ENCODE measurements at places on chromosomes 4 and X. TPM values are rescaled to one million over a fixed set of nuclear protein-coding genes. Genes with fewer than 3 reads are reported as not detected.

Gene FHIP1A
- 24.3 TPM for total RNA-seq

Gene P2RY10
- not detected for total RNA-seq

Gene MAGED4
- total RNA-seq: 0.30 TPM

Gene F11
- not detected for total RNA-seq

Gene ODAM
- total RNA-seq: not detected

Gene RIPPLY1
- total RNA-seq: not detected

Gene PHKA1
- total RNA-seq: 15.2 TPM

Gene SLC38A5
- 1.0 TPM for total RNA-seq

Gene PRR32
- total RNA-seq: not detected

Gene MTM1
- 9.2 TPM for total RNA-seq

Gene SSX7
- not detected for total RNA-seq

Gene GNRHR
- not detected for total RNA-seq

Gene CDS1
- total RNA-seq: 0.60 TPM

Gene ARMCX1
- total RNA-seq: 43.4 TPM

Gene MAGEA9B
- not detected for total RNA-seq

Gene GPC4
- total RNA-seq: 6.1 TPM

Gene GABRG1
- total RNA-seq: not detected

Gene DSPP
- not detected for total RNA-seq

Gene NLGN4X
- total RNA-seq: 3.6 TPM

Gene PGRMC1
- total RNA-seq: 11.9 TPM

Gene CD38
- total RNA-seq: 11.3 TPM

Gene TLR7
- total RNA-seq: 0.40 TPM

Gene LANCL3
- 0.19 TPM for total RNA-seq

Gene F8A2
- total RNA-seq: not detected

Gene PNMA6A
- 1.2 TPM for total RNA-seq

Gene ZNF630
- total RNA-seq: 2.6 TPM

Gene TMSB15A
- total RNA-seq: not detected

Gene POU3F4
- not detected for total RNA-seq

Gene PLAC8
- total RNA-seq: 0.90 TPM

Gene SPANXC
- total RNA-seq: not detected

Gene FGFR3
- total RNA-seq: 5.3 TPM

Gene TLR10
- total RNA-seq: not detected

Gene HSPA4L
- 20.0 TPM for total RNA-seq

Gene GIMD1
- total RNA-seq: not detected

Gene AMTN
- not detected for total RNA-seq
